ENCODE measurements at places on chromosomes 5 and 9.

- DNase-seq: no peak
These were observed 4.9 kb upstream of the UBTD2 start for GRCh38 chr5:172288465-172288864.

DNA sequence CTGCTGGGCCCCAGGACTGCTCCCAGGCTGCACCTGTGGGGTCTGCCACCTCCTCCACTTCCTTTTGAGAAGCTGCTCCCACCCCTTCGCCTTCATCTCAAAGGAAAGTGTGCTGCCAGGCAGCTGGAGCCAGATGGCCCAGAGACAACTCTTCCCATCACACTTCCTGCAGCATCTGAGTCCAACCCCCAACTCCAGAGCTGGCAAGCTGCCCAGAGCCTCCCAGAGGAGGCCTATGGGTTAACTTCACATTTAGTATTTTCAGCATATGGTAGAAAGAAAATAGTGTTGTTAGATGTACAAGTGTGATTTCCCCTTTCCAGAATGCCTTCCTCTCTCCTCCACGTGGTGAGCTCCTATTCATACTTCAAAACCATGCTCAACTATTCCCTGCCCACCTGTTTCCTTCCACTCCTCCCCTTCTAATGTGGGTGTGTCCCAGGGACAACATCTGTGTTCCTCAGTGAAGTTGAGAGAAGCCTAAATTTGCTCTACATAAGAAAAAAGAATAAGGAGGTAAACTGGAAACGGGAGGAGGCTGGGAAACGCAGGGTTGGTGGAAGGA lies 38.6 kb upstream of the KCNMB1 start:
- DNase-seq: no peak

DNA sequence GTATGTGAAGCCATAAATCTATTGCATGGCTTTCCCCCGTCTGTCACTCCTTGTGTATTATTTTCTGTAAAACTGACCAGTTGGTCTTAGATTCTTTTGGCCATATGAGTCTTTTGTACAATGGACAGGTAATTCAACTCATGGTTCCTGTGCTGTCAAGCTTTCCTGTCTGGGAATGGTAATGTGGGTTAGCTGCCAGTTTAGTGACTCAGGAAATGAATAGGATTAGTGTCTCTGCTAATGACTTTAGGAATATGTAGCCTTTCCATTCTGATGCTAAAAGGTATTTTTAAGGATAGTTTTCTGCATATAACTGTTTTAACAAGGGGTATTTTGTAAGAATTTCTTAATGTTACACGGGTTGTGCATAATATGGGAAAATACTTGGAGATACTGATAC lies 182.7 kb downstream of the PBX3 start:
- no peak for DNase-seq

- DNase-seq: no peak
These were observed 44.2 kb downstream of the SMC2 start for GRCh38 chr9:104138243-104138868.

DNA sequence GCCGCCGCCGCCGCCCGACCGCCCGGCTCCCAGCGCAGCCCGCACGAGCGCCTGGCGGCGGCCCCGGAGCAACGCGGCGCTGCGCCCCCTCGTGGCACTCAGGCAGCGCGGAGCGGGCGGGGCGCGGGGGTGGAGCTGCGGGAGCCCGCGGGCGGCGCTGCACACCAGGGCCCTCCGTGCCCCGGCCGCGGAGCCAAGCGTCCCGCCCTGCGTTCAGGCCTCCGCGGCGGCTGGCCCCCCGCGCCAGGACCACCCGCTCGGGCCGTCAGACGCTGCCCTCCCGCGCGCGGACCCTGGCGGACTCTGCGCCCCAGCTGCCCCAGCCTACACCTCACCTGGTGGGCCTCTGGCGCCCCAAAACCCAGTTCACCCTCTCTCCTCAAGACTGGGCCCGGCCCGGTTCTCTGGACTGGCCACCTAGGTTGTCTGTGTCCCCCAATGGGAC lies at the start of gene RASGEF1C:
Gene RASGEF1C (minus strand): TSS at position 75 of the 445 bp plus-strand sequence. CDS start 71,159 bp downstream, outside the sequence.
- DNase-seq: peak; percentile 50

- DNase-seq: no peak
These were observed 16.8 kb downstream of the SKP2 start for GRCh38 chr5:36168737-36169136.

DNA sequence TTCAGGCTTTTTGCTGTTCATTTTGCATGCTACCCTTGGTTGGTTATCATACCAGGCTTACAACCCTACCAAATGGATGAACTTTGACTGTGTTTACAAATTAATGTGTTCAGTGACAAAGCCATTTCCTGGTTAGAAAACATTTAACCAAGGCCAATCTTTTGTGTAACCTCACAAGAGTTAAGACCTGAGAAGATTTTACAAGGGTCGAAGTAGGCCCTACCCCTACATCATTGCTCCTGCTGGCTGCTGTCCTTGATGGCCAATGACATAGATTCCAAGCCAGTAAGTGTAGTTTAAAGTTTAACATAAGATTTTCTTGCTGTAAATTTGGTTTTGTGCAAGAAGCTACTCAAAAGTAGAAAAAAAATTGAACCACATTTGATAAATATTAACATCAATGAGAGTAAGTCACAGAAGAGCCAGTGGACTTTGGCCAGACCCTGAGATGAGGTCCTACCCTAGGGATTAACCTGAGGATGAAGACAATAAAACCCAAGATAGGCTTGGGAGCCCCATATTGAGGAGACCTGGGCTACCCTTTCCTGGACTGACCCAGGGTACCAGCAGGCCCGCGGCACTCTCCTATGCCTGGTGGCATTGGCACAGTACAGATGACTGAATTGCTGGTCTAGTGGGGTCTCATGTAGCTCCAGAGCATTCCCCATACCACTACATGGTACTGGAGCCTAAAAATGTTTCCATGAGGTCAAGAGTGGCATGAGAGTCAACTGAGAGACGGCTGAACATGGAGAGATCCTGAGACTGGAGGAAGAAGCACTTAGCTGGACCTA lies 8.3 kb downstream of the C1QTNF3 start:
- no peak for DNase-seq

- no peak for DNase-seq
These were observed 1.3 kb downstream of the SEMA6A start for GRCh38 chr5:116573279-116573701.

GRCh38 chr5:19048726-19049125 lies 939.3 kb downstream of the CDH18 start:
- DNase-seq: no peak

DNA sequence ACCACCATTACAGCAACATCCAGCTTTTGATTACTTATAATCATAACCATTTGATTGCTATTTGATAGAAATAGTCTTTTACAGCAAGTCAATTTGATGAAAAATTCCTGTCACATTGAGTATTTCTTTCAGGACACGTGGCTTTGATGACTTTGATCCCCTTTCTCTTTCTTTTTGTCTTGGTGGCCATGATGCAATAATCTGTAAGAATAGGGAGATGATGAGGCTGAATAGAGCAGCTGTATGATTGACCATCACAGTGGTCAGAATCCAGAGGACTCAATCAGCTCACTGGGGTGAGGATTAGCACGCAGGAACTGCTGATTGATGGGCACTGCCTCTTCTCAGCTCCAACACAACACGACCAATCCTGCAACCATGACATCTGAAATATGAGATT lies 262.7 kb downstream of the PARP8 start:
- DNase-seq: no peak

DNA sequence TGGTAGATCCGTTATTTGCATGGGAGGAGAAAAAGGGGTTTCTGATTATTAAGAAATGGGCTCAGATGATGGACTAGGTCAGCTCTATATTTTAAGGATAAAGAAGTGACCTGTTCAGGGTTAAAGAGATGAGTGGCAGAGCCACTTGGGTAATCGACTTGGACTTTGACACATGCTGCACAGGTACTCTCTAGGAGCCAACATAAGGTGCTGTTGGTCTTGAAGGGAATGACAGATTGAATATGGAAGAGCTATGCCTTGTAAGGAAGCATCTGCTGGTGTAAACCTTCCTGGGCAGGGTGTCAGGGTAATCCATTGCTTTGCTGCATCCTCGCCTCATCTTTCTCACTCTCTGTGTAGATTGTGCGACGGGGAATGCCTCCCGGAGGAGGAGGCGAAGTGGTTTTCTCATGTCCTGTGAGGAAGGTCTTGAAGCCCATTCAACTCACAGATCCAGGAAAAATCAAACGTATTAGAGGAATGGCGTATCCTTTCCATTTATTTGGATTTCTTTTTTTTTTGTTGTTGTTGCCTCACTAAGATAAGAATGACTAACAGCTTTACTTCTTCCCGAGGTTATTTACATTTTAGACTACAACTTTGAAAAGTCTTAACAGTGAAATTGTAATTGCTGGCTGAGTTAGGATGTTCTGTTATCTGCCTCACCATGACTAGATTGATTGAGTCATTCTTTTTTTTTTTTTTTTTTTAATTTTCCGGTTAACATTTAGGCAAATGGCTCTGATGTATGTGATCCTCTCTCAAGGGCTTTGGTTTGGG lies 41.2 kb downstream of the RCL1 start:
- no peak for DNase-seq

- no peak for DNase-seq
These were observed at the start of gene TRPM3 for GRCh38 chr9:71121275-71122021. TSS of gene TRPM3 (minus strand) at chr9:71121621. CDS start at chr9:71121354, 267 bp downstream.

- no peak for DNase-seq
These were observed 7.4 kb downstream of the GZMK start for GRCh38 chr5:55031492-55031891.

- no peak for DNase-seq
These were observed 31.4 kb upstream of the TMOD1 start for GRCh38 chr9:97470076-97470475.

- no peak for DNase-seq
These were observed 40.4 kb upstream of the HRH2 start for GRCh38 chr5:175617447-175617846.
